ENCODE measurements at places on chromosomes 12 and 14.

GRCh38 chr12:31574803-31575575 lies 15.9 kb downstream of the DENND5B start:
- no peak for DNase-seq

DNA sequence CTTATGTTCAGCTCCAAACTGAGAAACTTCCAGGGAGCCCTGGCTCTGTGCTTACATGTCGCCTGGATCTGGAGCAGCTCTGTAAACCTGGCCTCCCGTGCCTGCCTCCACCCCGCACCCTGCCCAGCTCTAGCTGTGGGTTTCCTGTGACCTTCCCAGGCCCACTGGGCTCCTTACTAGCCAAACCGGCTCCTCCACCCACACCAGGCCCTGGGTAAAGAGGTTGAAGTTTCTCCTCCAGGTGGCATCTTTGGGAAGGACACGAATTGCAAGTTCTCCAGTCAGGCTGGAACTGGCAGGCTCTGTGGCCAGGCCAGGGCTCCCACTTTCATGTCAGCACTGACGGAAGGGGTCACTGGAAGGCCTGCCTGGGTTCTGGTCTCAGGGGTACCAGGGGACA lies 60.9 kb upstream of the ZFP36L1 start:
- DNase-seq: no peak

DNA sequence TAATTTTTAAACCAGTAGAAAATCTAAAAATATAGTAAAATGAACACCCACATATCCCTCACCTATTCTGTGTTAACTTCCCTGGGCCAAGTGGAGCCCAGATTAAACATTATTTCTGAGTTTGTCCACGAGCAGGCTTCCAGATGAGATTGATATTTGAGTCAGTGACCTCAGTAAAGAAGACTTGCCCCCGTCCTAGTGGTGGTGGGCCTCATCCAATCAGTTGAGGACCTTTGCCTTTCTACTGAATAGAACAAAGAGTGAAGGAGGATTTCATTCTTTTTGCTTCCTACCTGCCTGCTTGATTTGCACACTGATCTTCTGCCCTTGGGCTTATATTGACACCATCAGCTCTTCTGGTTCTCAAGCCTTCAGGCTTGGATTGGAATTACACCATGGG lies 174.7 kb upstream of the PLEKHG7 start:
- no peak for DNase-seq

DNA sequence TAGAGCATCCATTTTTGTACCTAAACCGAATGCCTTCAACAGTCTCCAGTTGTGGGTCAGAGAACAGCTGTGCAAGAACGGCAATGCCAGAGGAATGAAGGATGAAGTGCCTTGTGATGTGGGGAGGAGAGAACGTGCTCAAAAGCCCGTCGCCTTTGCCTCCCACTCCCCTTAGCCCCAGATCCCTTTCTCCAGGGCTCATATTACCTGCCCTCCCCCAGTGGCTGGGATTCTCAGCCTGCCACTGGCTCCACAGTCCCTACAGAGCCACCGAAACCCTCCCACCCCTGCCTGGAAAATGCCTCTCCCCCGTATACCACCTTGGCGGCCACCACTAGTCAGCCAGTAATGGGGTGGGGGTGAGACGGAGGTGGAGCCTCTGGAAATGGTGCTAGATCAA lies 158.5 kb downstream of the ZFP36L1 start:
- no peak for DNase-seq

GRCh38 chr12:48694038-48694437 lies 12.0 kb upstream of the KANSL2 start:
- DNase-seq: no peak

- DNase-seq: no peak
Observed at GRCh38 chr14:105091054-105091516, 25.9 kb upstream of the GPR132 start.

- DNase-seq: no peak
Observed at GRCh38 chr14:99976021-99976420, 89.2 kb upstream of the EVL start.

- no peak for DNase-seq
Observed at GRCh38 chr12:100024974-100025555, 40.3 kb upstream of the ANKS1B start.

DNA sequence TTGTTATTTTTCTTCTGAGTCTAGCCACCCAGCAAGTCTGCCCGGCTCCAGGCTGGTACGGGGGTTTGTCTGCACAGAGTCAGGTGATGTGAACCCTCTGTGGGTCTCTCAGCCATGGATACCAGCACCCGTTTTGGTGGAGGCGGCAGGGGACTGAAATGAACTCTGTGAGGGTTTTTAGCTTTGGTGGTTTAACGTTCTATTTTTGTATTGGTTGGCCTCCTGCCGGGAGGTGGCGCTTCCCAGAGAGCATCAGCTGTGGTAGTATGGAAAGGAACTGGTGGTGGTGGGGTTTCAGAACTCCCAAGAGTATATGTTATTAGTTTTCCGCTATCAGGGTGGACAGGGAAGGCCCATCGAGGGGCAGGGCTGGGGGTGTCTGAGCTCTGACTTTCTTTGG lies 5.3 kb upstream of the SERPINA4 start:
- no peak for DNase-seq

- DNase-seq: no peak
Observed at GRCh38 chr12:92987846-92988621, 58.9 kb upstream of the EEA1 start.

- DNase-seq: no peak
Observed at GRCh38 chr12:116466536-116466935, 92.6 kb upstream of the MAP1LC3B2 start.

- no peak for DNase-seq
Observed at GRCh38 chr12:132384916-132385774, 55.8 kb upstream of the GALNT9 start.

- DNase-seq: no peak
Observed at GRCh38 chr14:90060312-90060964, 1.4 kb upstream of the KCNK13 start.

- no peak for DNase-seq
Observed at GRCh38 chr12:81991868-81992267, 232.7 kb upstream of the PPFIA2 start.

- DNase-seq: no peak
Observed at GRCh38 chr14:105119408-105120025, 49.1 kb downstream of the JAG2 start.

GRCh38 chr12:133233006-133233405 lies 2.7 kb downstream of the ANHX start:
- DNase-seq: no peak

DNA sequence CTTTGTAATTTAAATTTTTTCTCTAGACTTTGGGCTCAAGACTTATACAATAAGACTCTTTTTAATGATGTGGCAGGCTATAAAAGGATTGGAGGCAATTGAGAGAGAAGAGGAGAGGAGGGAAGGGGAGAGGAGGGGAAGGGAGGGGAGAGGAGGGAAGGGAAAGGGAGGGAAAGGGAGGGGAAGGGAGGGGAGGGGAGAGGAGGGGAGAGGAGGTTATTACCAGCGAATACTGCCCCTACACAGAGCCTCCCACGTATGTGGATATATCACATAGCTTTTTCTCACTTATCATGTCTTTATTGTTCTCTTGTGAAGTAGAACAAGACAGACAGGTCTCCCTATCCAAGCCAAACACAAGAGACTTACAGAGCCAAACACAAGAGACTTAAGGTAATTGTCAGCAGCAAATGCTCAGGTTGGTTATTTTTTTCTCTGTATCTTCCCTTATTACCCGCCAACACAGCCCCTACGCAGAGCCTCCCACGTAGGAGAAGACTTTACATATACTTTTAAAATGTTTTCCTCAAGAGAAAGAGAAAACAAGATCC lies 63.1 kb downstream of the DRAM1 start:
- DNase-seq: no peak

DNA sequence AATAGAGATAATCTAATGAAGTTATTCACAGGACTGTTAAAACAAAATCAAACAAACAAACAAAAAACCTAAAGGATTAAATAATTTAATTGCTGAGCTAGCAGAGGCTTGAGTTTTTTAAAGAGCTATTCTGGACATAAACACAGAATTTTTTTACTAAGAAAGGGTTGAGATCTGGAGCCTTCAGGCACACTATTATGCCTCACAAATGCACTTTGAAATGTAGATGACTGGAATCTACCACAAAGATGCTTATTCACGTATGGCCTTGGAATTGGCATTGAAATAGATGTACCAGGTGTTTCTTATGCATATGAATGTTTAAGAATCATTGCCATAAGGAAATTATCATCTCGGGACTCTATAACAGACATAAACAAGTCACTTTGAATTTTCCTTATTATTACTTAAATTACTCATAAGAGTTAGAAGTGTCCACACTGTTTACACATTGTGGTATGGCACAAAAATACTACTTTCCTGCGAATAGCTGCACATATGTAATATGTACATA lies 21.6 kb downstream of the PUS7L start:
- DNase-seq: no peak

- DNase-seq: peak; percentile 8
Observed at GRCh38 chr12:57124261-57124877, 3.9 kb upstream of the LRP1 start.

- no peak for DNase-seq
Observed at GRCh38 chr12:54294152-54294952, 6.5 kb downstream of the NFE2 start.

- no peak for DNase-seq
Observed at GRCh38 chr12:107233551-107233950, 140.2 kb upstream of the CRY1 start.
